NCI-H1092 (cell line): ENCODE measurements at places on chromosomes 11 and 22.

DNA sequence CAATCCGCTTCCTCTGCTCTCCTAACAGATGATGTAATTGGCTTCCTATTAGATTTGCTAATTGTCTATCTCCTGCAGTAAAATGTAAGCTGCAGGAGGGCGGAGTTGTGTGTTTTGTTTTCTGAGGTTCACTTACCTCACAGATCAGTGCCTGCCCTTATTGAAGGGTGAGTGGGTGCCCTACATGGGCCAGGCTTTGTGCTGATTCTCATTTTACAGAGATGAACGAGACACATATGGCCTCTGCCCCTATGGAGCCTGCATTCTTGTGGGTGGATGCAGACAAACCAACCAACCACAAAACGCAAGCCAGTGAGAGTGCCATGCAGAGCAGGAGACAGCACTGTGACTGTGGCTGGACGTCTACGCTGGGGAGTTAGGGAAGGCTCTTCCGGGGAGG lies 9.9 kb downstream of the TESMIN start:
- no peak for DNase-seq

DNA sequence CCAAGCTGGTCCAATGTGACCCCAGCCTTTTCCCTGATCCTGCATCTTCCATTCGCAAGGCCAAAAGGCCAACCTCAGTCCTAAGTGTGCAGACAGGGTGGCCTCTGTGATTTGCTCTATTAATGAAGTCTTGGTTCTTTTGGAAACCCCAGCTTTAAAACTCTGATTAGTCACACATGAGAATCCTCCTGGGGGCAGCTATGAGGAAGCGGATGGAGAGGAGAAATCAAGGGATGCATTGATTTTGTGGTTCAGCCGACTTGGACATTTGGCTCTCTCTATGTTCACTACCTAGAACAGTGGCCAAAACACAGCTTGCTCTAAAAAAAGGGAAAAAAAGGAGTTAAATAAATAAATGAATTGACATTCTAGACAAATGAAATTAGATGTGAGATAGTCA lies 98.6 kb upstream of the USP47 start:
- DNase-seq, result no peak

- no peak for DNase-seq
Measured at GRCh38 chr11:120098503-120099020, 39.4 kb downstream of the TRIM29 start.

GRCh38 chr11:46180736-46181135 lies 59.5 kb upstream of the PHF21A start:
- no peak for DNase-seq

DNA sequence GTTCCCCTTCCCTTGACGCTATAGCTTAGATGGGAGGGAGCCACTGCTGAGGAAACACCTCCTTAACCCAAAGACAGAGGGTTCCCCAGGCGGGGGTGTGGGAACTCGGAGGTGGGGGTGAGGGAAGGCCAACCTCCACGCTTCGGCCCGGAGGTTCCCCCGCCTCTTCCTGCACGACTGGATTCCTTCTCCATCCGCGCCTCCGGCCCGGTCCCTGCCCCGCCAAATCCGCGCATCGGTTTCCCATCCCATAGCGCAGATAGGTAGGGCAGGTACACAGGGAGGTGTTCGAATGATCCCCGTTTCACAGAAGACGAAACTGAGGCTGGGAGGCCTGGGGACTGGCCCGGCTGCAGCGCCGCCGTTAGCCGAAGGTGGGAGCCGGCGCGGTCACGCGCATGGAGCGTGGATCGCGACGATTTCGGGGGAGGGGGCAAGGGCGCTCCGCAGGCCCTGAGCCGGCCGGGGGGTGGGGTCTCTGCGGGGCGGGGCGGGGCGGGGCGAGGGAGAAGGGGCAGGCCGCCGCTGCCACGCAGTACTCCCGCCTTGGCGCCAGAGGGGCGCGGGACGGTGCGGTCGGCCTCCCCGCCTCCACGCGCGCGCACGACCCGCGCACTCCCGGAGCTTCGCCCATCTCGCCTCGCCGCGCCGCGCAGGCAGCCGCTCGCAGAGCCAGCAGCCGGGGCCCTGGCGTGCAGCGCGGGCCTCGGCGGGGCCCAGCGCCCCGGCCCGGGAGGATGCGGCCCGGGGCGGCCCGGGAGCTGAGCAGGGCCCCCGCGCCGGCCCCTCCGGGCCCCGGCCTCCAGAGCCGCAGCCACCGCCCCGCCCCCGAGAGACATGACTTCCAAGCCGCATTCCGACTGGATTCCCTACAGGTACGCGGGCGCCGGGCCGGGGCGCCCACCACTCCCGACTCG lies at the start of gene TUB:
Gene TUB (plus strand): TSS at position 538 of the 917 bp plus-strand sequence. CDS start 300 bp downstream, at position 838.
- no peak for DNase-seq

DNA sequence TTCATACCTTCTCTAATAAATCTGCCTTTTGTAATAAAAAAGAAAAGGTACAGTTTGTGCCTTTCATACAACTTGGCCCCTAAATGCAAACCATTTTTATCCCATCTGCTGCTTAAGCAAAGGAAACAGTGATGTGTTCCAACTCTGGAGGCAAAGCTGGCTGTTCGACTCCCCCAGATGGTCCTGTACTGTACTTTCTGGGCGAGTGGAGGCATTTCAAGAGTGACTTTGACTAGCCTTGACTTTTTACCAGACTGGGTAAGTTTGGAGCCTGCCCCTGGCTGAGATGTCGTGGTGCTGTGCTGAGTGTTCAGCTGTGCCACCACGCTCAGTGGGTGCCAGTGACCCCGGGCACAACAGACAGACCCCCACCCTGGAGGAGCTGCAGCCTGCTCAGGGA lies 10.2 kb downstream of the MICALL1 start:
- no peak for DNase-seq

DNA sequence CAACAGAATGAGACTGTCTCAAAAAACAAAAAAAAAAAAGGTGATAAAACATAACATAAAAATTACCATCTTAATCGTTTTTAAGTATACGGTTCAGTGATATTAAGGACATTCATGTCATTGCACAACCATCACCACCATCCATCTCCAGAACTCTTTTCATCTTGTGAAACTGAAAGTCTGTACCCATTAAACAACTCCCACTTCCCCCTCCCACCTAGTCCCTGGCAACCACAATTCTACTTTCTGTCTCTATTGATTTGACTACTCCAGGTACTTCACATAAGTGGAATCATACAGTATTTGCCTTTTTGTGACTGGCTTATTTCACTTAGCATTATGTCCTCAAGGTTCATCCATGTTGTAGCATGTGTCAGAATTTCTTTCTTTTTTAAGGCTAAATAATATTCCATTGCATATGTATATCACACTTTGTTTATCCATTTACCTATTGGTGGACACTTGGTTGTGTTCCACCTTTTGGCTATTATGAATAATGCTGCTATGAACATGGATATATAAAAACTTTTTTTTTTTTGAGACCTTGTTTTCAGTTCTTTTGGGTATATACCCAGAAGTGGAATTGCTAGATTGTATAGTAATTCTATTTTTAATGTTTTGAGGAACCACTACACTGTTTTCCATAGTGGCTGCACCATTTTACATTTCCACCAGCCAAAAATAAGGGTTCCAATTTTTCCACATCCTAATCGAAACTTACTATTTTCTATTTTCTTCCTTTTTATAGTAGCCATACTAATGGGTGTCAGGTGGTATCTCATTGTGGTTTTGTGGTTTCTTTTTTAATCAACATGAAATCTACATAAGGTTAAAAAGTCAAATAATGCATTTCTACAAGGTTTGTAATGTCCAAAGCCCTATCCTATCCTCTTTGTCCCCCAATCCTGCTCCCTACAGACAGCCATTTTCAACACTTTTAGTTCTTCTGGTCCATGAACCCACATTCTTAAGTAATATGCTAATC lies 23.4 kb upstream of the PIK3C2A start:
- DNase-seq, result no peak

- no peak for DNase-seq
Measured at GRCh38 chr11:109036011-109036410, 371.1 kb downstream of the DDX10 start.

- DNase-seq, result no peak
Measured at GRCh38 chr11:11072067-11072466, 214.2 kb upstream of the ZBED5 start.

DNA sequence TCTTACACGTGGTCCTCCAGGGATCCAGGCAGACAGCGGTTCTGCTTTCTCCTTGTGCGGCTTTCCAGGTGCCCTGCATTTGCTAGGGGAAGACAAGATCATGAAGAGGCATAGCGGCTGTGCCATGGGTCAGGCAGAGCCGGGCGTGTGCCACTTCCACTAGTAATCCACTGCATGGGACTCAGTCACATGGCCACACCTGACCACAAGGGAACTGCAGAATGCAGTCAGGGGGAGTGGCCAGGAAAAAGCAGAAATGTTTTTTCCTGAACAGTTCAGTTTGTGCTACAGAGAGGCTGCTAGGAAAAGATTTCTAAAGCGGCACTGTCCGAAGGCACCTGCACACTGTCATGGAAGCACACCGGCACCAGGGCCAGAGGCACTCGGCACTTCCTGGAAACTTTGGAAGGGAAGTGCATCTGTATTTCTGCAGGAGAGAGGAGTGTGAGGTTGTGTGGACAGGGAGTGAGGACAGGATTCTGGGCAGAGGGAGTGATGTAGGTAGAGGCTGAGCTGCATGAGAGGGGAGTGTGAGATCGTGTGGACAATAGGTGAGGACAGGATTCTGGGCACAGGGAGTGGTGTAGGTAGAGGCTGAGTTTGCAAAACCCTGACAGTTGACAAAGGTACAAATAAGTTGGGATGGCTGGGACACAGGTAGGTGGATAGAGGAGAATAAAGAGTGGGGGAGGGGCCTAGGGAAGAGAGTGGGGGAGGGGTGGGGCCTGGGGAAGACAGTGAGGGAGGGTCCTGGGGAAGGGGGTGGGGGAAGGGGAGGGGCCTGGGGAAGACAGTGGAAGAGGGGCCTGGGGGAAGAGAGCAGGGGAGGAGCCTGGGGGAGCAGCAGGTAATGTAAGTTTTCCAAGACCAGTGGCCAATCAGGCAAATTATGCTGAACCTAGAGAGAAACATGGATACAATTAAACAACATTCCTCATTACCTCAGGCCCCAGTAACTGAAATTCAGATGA lies 1436.3 kb downstream of the TBC1D22A start:
- no peak for DNase-seq

DNA sequence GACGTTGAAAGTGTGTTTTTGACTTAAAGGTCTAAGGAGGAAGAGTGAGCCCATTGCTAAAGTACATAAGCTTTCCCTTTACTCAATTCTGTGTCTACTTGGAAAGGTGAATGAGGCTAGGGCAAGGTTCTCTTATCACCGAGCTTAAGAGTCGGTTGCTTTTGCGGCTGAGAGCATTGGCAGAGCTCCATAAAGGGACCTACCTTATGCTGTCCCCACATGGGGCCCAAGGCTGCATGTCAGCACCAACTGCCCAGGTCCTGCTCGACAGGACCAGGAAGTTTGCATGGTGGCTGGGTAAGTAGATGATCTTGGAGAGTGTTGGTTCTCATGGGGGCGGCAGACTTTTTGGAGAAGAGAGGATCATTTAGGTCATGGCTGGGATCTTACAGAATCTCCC lies 91.2 kb downstream of the ZBTB16 start:
- DNase-seq, result no peak
